ENCODE measurements at places on chromosomes 12 and 14.
A peak's percentile ranks its signal among the peaks of the same experiment; 100 is the strongest.

GRCh38 chr14:75132382-75133086, 5.7 kb upstream of the NEK9 start:
- no peak overlapping the region for H3K4me3 ChIP-seq
- H3K27ac ChIP-seq, result peak overlapping the region; percentile 9
- H3K4me1 ChIP-seq, result peaks cover 10% of the 10 kb centered on the region
- no peaks in the 10 kb centered on the region for H3K27me3 ChIP-seq
- H3K36me3 ChIP-seq, result peaks cover 74% of the 10 kb centered on the region
- peak; percentile 80 for ATAC-seq

DNA sequence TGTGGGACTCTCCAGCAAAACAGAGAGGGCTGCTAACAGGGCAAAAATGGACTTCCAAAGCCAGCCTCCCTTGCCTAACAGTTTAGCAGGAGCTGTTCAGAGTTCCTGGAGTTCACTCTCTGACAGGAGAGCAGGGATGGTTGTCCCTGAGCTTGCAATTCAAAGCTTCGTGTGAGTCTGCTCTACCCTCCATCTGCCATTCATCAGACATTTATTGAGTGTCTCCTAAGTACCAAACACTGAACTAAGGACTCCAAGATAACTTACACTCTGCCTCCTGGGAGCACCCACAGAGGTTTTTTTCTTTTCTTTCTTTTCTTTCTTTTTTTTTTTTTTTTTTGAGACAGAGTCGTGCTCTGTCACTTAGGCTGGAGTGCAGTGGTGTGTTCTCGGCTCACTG, 28.7 kb downstream of the RHOF start:
- peaks cover 4% of the 10 kb centered on the region for H3K4me1 ChIP-seq
- ATAC-seq, result no peak
- H3K27ac ChIP-seq, result no peak overlapping the region
- peaks cover 6% of the 10 kb centered on the region for H3K36me3 ChIP-seq
- no peak overlapping the region for H3K4me3 ChIP-seq
- H3K27me3 ChIP-seq, result no peaks in the 10 kb centered on the region

DNA sequence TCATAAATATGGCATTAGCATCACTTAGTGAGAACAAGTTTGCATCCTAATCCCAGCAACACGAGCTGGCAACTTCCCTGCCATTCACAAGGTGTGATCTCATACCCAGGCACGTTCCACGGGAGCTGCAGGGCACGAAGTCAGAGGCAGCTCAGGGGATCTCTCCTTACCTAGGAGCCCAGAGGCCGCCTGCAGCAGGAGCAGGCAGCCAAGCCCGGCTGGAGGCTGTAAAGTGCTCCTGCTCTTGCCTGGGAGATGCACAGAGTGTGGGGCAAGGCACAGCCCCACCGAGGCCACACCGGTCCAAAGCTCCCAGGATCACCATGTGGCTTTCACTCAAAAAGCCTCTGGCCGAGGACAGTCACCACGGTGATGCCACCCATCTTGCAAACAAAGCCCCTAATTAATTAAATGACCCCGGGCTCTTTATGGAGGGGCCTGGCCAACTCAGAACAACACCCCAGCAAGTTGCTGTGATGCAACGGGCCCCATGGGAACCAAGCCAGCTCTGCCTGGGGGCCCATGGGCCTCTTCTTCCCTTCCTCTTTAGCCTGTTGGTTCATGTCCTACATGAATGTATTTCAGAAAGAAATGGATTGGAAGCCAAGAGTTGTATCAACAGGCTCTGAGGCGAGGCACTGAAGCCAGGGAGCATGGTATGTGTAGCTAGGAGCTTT, 26.5 kb downstream of the NUAK1 start:
- no peaks in the 10 kb centered on the region for H3K36me3 ChIP-seq
- H3K4me1 ChIP-seq, result no peaks in the 10 kb centered on the region
- no peak for ATAC-seq
- no peak overlapping the region for H3K27ac ChIP-seq
- no peak overlapping the region for H3K4me3 ChIP-seq
- peaks cover 24% of the 10 kb centered on the region for H3K27me3 ChIP-seq

GRCh38 chr14:61154641-61155040, 126.5 kb downstream of the TMEM30B start:
- H3K27ac ChIP-seq, result no peak overlapping the region
- no peaks in the 10 kb centered on the region for H3K36me3 ChIP-seq
- no peaks in the 10 kb centered on the region for H3K4me1 ChIP-seq
- peaks cover 14% of the 10 kb centered on the region for H3K27me3 ChIP-seq

DNA sequence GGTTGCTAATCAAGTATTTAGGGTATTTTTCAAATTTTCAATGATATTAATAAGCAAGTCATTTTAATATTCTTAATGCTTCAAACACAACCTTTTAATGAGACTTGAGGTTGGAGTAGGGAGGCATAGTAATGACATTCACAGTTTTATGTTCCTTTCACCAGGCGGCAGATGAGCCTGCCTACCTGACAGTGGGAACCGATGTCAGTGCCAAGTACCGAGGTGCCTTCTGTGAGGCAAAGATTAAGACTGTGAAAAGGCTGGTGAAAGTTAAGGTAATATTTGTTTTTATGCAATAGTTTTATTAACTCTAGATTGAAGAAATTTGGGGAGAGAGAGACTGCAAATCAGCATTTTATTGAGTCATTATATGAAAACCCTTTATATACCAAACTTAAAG, 3.1 kb downstream of the ARID4A start:
- ATAC-seq, result no peak
- no peak overlapping the region for H3K27ac ChIP-seq
- H3K27me3 ChIP-seq, result no peaks in the 10 kb centered on the region
- peaks cover 5% of the 10 kb centered on the region for H3K4me1 ChIP-seq
- H3K4me3 ChIP-seq, result no peak overlapping the region
- peaks cover 57% of the 10 kb centered on the region for H3K36me3 ChIP-seq

DNA sequence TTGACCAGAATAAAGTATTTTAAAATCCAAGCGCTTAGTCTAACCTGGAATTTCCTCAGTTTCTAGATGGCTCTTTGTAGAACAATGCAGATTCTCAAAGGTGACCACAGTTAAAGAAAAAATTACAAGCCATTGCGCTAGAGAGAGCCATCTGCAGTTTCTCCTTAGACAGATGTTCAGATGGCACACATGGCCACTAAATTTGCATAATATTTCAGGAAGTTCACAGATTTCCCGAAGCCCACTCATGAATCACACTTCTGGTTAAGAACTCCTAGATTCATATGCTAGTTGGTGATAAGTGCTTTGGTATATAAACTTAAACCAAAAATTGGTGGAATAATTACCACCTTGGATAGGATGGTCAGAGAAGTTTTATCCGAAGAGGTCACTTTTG, 749 bp downstream of the AKAP3 start:
- no peak for ATAC-seq
- peak overlapping the region; percentile 94 for H3K27ac ChIP-seq
- peaks cover 24% of the 10 kb centered on the region for H3K4me1 ChIP-seq
